RWPE2 (cell line): ENCODE measurements at places on chromosomes 1 and 21.

GRCh38 chr21:38444691-38445090 is 53.6 kb downstream of the ERG start:
- no peak for DNase-seq

DNA sequence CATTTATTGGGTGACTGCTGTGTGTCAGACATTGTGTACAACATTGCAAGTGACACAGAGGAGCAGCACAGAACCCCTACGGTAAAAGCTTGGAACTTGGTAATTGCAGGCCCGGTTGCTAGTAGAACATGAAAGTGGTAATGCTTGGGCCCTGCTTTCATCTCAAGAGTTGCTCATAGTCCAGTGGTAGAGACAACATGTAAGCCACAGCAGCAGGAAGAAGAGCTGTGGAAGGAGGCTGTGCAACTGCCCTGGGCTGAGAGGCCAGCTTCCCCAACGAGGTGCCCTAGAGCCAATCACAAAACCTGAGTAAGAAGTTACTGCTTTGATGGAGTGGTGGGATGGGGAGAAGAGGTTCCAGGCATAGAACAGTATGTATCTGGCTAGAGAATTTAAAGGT is 18.4 kb downstream of the CNIH4 start:
- DNase-seq = no peak

- no peak for DNase-seq
Measured at GRCh38 chr1:156177919-156178654, 15.8 kb upstream of the SLC25A44 start.

DNA sequence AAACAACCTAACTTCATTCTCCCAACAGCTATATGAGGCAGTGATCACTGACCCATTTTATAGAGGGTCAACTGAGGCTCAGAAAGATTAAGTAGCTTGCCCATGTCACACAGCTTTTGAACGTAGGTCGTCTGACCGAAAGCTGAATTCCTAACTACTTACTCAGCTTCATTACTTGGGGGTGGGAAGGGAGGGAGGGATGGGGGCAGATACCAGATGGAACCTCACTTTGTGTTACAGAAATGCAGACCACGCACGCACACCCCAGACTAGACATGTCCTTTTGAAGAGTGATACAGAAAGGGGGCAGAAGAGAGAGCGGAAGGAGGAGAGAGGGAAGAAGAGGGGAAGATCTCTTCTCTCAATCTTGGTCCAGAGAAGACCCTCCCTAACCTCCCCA is 2.3 kb downstream of the ADGRB2 start:
- no peak for DNase-seq

- no peak for DNase-seq
Measured at GRCh38 chr1:60173729-60174505, 100.3 kb upstream of the C1orf87 start.

DNA sequence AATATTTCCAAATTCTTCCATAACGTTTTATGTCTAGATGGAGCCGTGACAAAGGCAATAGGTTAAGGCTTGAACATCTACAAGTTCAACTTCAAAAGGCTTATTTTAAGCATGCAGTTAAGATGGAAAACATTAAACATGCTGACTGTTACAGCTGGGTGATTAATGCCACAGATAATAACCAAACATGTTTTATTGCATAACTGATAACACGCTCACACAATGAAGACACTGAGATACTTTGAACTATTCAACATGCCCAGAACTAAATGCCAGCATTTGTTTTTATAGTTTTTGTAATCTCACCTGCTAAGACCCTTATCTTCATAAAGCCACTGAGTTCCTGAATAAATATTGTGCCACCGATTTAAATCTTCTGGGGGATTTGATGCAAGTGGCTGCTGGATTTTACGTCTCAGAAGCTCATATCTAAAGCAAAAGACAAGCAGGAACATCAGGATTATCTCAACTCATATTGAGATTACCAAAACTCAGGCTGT is 310.4 kb downstream of the KCTD3 start:
- DNase-seq = no peak

GRCh38 chr1:227472772-227473171 is 90.6 kb upstream of the ZNF678 start:
- DNase-seq = no peak

GRCh38 chr21:26519142-26519541 is 53.9 kb downstream of the CYYR1 start:
- no peak for DNase-seq

DNA sequence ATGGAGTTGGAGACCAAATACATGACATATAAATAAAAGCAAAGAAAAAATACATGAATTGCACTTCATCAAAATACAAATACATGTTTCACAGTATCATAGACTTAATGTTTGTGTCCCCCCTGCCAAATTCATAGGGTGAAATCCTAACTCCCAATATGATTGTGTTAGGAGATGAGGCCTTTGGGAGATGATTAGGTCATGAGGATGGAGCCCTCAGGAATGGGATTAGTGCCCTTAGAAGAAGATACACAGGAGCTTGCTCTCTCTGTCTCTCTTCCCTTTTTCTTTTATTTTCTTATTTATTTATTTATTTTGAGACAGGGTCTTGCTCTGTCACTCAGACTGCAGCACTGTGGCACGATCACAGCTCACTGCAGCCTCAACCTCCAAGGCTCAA is 26.0 kb upstream of the FAM131C start:
- DNase-seq = no peak

- no peak for DNase-seq
Measured at GRCh38 chr1:112536561-112536960, 27.8 kb downstream of the WNT2B start.

- DNase-seq = no peak
Measured at GRCh38 chr1:166039436-166040201, 127.2 kb downstream of the FAM78B start.

DNA sequence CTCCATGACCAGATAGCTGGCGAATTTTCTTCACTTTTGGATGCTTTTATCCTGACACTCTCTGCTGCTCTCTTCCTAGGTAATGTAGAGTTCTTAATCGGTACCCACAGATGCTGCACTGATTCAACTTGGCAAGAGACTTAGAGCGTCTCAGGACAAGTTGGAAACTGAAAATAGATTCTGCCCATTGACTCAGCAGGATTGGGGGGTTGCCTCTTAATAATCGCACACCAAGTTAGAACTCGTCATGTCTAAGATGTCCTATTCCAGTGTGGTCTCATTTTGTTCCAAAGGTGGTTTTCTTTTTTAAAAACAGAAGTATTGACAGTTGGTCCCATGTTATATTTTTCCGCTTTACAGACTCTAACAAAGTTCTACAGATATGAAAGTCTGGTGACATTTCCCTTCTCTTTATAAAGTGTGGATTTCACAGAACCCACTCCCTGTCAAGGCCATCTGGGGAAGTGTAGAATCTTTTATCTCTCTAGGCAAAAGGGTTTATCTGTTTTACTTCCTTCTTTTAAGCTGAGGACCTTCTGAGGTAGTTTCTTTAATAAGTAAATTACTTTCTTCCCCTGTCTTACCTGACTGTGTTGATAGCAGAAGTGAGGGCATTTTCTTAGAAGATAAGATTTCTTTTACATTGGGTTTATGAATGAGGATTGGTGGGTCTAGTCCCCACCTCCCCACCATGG is 12.1 kb upstream of the DIPK1A start:
- no peak for DNase-seq

GRCh38 chr1:111141245-111142220 is 1.5 kb downstream of the CEPT1 start:
- DNase-seq = no peak

GRCh38 chr1:232726048-232726779 is 79.0 kb upstream of the MAP10 start:
- no peak for DNase-seq

GRCh38 chr1:245835386-245835785 is 671.7 kb downstream of the SMYD3 start:
- no peak for DNase-seq

- DNase-seq = no peak
Measured at GRCh38 chr1:185349556-185349955, 32.5 kb upstream of the IVNS1ABP start.

DNA sequence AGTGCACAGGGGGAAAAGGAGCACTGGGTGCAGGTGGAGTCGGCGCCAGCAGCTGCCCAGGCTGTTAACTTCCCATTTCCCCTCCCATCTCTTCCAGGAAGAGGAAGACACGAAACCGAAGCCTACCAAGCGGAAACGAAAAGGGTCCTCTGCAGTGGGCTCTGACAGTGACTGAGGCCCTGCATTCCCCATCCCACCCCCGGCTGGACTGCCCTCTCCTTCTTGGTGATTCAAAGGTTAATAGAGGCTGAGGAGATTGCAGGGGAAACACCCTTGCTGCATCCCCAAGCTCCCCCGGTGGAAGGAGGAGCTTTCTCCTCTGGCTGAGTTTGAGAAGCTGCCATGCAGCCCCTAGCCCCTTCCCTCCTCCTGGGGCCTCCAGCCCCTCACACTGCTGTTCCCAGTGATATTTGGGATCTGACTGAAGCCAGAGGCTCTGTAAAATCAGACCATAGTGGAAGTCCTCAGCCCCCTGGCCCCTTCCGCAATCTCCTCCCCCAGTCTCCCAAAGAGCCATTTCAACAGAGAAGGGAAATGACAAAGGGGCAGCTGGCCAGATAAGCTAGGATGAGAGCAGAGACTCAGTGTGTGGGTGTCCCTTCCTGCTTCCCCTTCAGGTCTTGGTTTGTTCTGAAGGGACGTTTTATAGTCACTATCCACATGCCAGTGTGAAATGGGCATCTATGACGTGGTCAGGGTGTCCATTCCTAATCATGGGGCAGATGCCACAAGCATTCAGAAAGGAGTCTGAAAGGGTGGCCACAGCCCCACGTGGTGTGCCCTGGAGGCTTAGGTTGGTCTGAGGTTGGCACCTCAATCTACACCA is 1.9 kb upstream of the SLC27A3 start:
- no peak for DNase-seq

- DNase-seq = no peak
Measured at GRCh38 chr1:204344665-204345355, 14.9 kb downstream of the PLEKHA6 start.

DNA sequence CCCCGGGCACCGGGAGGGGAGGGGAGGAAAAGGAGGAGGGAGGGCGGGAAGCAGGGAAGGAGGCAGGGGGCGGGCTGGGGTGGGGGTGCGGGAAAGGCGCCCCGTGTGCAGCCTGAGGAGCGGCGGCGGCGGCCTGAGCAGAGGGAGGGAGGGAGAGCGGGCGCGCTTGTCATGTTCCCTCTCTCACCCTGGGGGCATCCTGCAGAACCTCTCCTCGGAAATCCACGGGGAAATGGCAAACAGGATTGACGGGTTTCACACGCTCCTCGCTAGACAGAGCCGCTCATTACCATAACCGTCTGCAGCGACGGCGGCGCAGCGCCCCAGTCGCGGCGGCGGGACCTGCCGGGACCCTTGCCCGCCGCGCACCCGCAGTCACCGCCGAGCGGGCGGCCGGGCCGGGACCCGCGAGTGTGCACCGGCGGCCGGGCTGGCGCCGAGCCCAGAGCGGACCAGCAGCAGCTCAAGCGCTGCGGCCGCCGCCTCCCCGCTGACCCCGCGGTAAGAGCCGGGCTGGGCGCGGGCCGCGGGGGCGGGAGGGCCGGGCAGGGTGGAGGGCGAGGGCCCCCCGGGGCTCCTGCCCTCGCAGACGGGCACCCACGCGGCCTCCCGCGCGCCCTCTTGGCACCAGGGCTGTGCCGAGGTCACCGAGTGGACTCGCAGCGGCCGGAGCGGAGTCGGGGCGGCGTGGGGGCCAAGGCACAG is at the start of gene SERTAD4:
Gene SERTAD4, plus strand, starts transcription at position 286 of the 705 bp plus-strand sequence. CDS start 5,165 bp downstream, outside the sequence.
- no peak for DNase-seq

DNA sequence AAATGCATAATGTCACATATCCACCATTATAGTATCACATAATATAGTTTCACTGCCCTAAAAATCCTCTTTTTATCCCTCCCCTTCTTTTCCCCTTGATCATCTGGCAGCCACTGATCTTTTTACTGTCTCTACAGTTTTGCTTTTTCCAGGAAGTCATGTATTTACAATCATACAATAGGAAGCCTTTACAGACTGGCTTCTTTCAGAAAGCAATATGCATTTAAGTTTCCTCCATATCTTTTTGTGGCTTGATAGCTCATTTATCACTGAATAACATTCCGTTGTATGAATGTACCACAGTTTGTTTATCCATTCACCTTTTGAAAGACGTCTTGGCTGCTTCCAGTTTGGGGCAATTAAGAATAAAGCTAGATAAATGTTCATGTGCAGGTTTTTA is 14.3 kb upstream of the WDTC1 start:
- DNase-seq = no peak

- no peak for DNase-seq
Measured at GRCh38 chr1:41639332-41639936, 155.0 kb upstream of the EDN2 start.

DNA sequence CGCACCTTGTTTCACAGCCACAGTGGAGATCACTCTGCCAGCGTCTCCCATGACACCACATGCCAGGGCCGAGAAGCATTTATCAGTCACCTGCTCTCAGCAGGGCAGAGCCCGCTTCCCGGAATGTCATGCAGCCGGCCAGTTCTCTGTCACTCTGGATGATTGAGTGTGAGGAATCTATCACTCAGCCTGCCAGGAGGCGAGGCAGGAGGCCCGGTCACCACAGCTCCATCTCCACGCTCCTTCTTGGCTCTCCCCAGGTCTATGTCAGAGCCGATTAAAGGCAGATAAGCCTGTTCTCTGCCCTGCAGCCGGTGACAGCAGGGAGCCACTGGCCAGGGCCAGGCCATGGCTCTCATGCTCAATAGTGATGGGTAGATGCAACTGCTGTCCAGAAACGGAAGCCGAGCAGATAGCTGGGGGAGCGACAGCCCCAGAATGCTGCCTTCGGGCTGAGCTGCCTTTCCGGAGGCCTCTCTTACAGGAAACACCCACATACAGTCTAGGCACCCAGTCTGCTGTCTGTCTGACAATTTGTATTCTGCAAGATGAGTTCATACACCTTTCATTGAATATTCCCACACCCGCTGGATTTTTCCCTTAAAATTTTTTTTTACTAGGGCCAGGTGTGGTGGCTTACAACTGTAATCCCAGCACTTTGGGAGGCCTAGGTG is 64.1 kb downstream of the ACTL8 start:
- no peak for DNase-seq

DNA sequence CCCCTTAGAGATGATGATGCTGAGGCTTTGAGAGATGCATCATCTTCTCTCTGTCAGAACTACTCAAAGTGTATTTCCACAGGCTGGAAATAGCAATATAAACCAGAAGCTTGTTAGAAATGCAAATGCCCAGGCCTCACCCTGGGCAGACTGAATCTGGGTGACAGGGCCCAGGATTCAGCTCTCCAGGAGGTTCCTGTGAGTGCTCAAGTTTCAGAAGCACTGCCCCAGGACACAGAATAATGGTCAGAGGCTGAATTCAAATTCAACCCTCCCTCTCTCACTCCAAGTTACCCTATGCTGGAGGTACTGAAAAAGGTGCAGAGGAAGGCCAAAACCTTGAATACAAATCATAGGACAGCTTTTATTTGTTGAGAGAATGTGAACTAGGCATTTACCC is 98.5 kb upstream of the NGF start:
- no peak for DNase-seq

DNA sequence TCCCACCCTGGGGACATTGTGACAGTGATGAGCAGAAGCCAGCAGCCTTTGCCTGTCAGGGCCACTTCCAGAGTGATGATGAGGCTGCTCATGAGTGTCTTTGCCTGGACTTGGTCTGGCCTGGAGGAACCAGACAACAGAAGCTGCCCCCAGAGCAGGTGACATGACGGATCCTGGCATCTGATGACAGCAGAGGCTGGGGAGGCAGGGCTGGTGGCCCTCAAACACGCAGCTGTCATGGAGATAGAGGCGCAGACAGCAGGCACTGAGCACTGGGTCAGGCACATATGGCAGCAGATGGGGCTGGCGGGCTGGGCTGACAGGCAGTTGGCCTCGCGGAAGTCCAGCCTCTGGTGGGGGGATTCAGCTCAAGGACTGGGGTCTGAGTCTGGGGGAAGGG is 66.4 kb upstream of the STUM start:
- DNase-seq = no peak
